ENCODE measurements at places on chromosomes 5 and 9.

GRCh38 chr5:59036274-59036961, 453.5 kb downstream of the RAB3C start:
- H3K27me3 ChIP-seq: no peaks in the 10 kb centered on the region
- H3K4me3 ChIP-seq: peak overlapping the region; percentile 53
- H3K36me3 ChIP-seq: peaks cover 3% of the 10 kb centered on the region
- DNase-seq: peak; percentile 81
- peaks cover 35% of the 10 kb centered on the region for H3K4me1 ChIP-seq

DNA sequence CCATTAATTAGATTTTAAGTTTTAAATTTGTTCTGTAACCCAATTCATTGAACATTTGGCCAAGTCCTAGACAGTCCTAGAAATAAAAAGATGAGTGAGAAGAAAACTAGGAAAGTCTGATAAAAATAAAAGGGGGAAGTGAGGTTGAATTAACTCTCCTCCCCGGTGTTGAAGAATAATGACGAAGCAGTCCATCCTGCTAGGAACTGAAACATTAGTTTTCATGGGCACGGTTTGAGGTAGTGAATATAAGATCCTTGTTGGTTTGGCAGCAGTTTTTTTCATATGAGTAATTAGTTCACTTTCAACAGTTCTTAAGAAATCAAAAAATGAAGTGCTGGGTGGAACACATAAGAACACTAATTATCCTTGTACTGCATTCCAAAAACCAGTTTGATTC, 103.1 kb downstream of the MTREX start:
- no peaks in the 10 kb centered on the region for H3K4me1 ChIP-seq
- DNase-seq: no peak
- H3K4me3 ChIP-seq: no peak overlapping the region
- no peak overlapping the region for H3K27ac ChIP-seq

DNA sequence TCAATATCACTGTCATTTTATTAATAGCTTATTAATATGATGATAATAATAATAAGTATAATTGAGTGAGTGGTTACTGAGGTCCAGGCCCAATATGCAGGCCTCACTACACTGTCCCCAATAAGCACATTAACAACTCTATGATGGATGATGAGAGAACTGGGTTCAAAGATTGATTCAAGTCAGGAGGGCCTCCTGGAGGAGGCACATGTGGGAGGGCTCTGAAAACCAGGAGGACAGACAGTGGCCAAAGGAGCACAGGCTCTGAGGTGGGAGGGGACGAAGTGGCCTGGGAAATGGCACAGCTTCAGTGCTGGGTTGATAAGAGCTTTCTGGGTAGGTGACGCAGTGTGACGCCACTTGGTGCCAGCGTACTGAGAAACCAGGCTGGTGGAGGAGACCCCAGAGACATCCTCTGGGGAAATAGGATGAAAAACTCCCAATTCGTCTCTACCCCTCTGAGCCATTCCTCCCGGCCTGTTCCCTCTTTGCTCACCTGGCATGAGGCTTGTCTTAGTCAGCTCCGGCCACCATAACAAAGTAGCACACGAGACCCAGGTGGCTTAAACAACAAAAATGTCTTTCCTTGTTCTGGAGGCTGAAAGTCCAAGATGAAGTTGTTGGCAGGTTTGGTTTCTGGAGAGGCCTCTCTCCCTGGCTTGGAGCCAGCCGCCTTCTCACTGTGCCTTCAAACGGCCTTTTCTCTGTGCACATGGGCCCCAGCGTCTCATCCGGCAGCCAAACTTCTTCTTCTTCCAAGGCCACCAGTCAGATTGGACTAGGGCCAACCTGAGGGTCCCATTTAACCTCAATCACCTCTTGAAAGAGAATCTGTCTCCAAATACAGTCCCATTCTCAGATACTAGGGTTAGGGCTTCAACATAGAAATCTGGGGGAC, 31.6 kb downstream of the NTNG2 start:
- no peaks in the 10 kb centered on the region for H3K36me3 ChIP-seq
- DNase-seq: no peak
- H3K27ac ChIP-seq: no peak overlapping the region
- no peak overlapping the region for H3K4me3 ChIP-seq

DNA sequence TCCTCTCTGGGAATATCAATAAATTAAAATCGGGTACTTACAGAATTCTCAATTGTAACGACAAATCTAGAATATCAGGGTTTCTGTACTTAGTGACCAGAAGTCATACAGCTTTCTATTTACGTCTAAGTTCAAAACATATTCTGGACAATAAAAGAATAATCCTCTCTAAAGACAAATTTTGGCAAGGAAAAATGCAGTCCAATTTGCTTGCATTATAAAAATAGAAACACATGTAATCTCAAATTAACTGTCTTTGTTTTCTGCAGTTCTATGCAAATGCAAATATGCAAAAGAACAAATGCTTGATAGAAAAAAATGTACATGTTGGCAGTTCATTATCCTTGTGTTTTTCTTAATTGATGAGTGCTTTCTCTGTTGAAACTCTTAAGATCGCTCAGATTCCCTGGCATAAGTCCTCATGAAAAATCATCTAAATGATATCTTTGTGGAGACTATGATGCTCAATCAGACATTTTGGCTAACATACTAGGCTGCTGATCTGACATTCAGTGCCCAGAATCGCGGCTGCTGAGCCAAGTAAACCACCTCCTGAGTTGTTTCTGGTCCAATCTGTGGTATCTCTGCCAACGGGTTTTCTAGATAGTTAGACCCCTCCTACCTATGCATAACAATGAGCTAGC, 990.1 kb upstream of the C9orf72 start:
- no peaks in the 10 kb centered on the region for H3K27me3 ChIP-seq
- H3K4me1 ChIP-seq: no peaks in the 10 kb centered on the region
- no peak overlapping the region for H3K27ac ChIP-seq
- no peak overlapping the region for H3K4me3 ChIP-seq
- no peaks in the 10 kb centered on the region for H3K36me3 ChIP-seq

DNA sequence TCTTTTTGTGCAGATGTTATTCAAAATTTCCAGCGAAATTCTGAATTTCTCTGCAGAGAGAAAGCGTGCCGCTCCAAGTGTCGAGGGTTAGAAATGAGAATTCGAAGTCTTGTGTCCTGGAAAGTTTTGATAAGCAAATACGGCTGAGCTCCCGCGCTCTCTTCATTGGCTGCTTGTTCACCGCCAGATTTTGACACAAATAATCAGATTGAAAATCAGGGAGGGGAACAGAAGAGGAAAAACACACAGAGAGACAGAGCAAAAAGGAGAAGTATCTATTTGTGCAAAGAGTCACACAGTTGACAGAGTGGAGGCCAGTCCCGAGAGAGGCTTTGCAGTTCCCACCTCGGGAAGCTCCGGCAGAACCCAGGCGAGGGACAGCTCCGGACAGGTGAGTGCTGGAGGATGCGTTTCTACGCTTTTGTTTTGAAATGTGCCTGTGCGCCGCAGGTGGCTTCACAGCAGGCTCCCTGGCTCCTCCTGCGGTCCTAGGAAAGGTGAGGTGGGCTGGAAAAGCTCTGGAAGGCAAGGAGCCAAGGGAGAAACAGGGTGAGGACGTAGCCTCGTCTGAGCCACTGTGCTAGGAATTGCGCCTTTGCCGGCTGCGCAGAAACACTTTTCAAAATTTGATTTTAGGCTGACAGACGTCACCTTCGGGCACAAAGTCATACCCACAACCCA, at the start of gene GFI1B:
Gene GFI1B, plus strand, starts transcription at position 244 of the 681 bp plus-strand sequence. CDS start 7,985 bp downstream, outside the sequence.
- H3K36me3 ChIP-seq: no peaks in the 10 kb centered on the region
- no peaks in the 10 kb centered on the region for H3K4me1 ChIP-seq
- H3K4me3 ChIP-seq: no peak within 1 kb of the TSS
- H3K27ac ChIP-seq: no peak within 1 kb of the TSS
- peaks cover 45% of the 10 kb centered on the region for H3K27me3 ChIP-seq
- DNase-seq: no peak

- DNase-seq: no peak
- peak overlapping the region; percentile 98 for H3K27ac ChIP-seq
- H3K4me3 ChIP-seq: no peak overlapping the region
- H3K4me1 ChIP-seq: peaks cover 32% of the 10 kb centered on the region
- H3K36me3 ChIP-seq: no peaks in the 10 kb centered on the region
Observed at GRCh38 chr5:160837211-160837610, 14.8 kb downstream of the ATP10B start.

DNA sequence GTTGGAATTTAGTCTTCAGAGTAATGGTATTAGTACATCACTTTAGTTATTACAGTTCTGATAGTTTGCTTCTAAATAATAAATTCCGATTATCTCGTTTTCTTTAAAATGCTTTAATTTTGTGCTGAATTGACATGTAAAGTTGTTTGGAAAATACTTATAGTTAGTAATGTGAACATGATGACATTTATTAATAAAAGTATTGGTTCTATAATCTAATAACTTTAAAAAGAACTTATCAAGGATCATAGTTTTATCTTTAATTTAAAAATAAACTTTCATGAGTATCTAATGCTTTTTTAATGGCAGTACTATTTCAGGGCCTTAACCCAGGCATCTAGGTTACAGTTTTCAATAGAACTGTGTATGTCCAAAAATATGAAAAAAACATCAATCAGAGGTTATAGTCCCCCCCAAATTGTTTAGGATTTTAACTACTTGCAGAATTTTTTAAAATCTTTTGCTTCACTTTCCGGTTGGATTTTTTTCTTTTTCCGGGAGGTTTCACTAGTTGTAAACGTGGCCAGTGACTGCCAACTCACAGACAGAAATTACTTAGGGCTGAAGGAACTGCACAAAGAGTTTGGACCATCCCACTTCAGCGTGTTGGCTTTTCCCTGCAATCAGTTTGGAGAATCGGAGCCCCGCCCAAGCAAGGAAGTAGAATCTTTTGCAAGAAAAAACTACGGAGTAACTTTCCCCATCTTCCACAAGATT, 680 bp downstream of the GPX8 start:
- H3K27ac ChIP-seq: peak overlapping the region; percentile 64
- peak; percentile 74 for DNase-seq
- H3K36me3 ChIP-seq: peaks cover 45% of the 10 kb centered on the region
- peaks cover 5% of the 10 kb centered on the region for H3K4me1 ChIP-seq
- H3K4me3 ChIP-seq: peak overlapping the region; percentile 53

GRCh38 chr9:14314929-14315874, 1.3 kb upstream of the NFIB start:
- no peaks in the 10 kb centered on the region for H3K27me3 ChIP-seq
- H3K36me3 ChIP-seq: peaks cover 16% of the 10 kb centered on the region
- H3K4me3 ChIP-seq: peak overlapping the region; percentile 83
- peak; percentile 93 for DNase-seq
- H3K27ac ChIP-seq: peak overlapping the region; percentile 96
- peaks cover 39% of the 10 kb centered on the region for H3K4me1 ChIP-seq

DNA sequence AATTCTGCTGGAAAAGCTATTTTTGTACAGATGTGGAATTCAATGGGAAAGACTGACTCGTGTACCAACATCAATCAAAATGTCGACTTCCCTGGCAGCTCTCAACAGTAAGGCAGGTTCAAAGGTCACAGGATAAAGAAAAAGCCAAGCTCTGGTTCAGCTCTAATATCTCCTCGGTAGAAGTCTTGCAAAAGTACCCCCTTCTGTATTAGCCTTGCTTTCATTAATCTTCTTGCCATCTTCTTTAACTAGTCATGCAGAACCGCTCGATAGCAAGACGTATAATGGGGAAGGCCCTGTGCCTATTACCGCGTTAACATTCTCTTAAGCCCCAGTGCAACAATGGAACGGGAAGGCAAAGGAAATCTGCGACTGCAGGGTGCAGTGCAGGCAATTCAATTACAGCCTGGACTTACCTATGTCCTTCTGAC, 201.2 kb downstream of the GAPVD1 start:
- no peaks in the 10 kb centered on the region for H3K27me3 ChIP-seq
- H3K4me1 ChIP-seq: no peaks in the 10 kb centered on the region
- DNase-seq: no peak
- no peak overlapping the region for H3K27ac ChIP-seq
- H3K36me3 ChIP-seq: no peaks in the 10 kb centered on the region

DNA sequence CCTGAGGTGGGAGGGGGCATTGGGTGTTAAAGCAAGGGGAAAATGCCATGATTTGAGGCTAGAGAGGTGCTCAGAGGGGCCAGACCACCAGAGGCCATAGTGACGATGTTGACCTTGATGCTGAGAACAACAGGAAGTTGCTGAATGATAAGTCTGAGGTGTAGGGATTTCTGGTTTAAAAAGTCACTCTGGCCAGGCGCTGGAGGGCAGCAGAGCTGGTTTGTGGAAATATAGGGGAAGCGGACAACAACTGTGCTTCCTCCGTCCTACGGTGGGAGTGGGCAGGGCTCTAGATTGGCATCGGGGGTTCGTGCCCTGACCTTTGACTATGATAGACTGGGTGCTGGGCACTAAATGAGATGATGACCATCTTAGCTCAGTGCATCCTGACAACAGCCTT, 44.7 kb downstream of the STOM start:
- no peak for DNase-seq
- no peak overlapping the region for H3K27ac ChIP-seq
- H3K4me3 ChIP-seq: no peak overlapping the region
- peaks cover 88% of the 10 kb centered on the region for H3K36me3 ChIP-seq

DNA sequence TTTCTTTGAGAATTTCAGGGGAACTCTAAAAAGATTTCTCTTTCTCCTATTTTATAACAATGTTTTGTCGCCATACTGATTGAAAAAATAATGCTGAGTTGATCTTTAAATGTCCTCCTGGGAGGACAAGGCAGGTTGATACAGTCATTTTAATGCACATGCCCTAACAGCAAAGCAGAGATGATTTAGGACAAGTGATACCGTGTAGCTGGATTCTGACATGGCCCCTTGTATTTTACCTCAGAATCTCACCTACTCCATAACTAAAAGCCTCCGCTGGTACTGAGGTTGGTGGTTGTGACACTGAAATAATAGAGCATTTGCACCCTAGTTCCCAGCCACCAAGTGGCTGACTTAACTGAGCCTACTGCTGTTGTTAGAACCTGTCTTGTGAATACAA, 811 bp upstream of the LRRTM2 start:
- no peak overlapping the region for H3K27ac ChIP-seq
- H3K27me3 ChIP-seq: no peaks in the 10 kb centered on the region
- H3K4me3 ChIP-seq: no peak overlapping the region
- H3K4me1 ChIP-seq: peaks cover 8% of the 10 kb centered on the region

GRCh38 chr5:32195265-32195664, 21.1 kb upstream of the GOLPH3 start:
- H3K4me1 ChIP-seq: peaks cover 18% of the 10 kb centered on the region
- H3K27ac ChIP-seq: no peak overlapping the region
- no peak overlapping the region for H3K4me3 ChIP-seq

- H3K27ac ChIP-seq: no peak overlapping the region
- no peaks in the 10 kb centered on the region for H3K4me1 ChIP-seq
- no peak overlapping the region for H3K4me3 ChIP-seq
- no peaks in the 10 kb centered on the region for H3K36me3 ChIP-seq
Observed at GRCh38 chr5:68395926-68396511, 180.5 kb downstream of the PIK3R1 start.

DNA sequence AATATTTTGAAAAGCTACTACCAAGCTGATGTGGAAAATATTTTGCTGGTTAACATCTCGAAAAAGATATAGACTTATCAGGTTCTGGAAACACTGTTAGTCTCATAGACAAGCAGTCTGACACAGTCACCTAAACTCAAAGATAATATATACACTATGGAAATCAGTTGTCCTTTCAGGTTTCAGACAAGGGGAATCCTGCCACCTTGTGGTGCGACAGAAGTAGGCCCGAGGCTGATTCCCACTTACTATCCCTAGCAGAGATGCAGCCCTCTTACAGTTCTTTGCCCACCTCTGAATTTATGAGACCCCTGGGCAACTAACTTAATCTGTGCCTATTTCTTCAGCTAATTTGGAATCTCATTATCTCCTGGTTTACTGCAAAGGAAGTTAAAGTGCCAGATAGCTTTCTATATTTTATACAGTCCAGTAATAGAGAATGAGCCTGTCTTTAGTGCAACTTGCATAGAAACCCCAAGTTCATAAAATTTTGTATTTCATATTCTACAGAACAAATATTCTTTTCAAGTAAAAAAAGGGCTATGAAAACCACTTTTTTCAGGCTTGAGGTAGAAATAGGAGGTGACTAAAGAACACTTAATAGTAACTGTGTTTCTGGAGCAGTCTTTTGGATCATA, 16.9 kb downstream of the RAD1 start:
- H3K4me1 ChIP-seq: peaks cover 6% of the 10 kb centered on the region
- H3K27ac ChIP-seq: no peak overlapping the region
- peaks cover 15% of the 10 kb centered on the region for H3K36me3 ChIP-seq
- H3K4me3 ChIP-seq: no peak overlapping the region

Data from RWPE2 (cell line).